Body of pancreas (tissue), 4 donors: ENCODE measurements at places on chromosomes 6 and 20. TPM values are rescaled to one million over a fixed set of nuclear protein-coding genes. Genes with fewer than 3 reads are reported as not detected.

The ANKEF1 gene
- total RNA-seq, result 6.2 TPM

The SIRPA gene
- total RNA-seq, result 20.1 TPM

The GHRH gene
- total RNA-seq, result not detected

DNA sequence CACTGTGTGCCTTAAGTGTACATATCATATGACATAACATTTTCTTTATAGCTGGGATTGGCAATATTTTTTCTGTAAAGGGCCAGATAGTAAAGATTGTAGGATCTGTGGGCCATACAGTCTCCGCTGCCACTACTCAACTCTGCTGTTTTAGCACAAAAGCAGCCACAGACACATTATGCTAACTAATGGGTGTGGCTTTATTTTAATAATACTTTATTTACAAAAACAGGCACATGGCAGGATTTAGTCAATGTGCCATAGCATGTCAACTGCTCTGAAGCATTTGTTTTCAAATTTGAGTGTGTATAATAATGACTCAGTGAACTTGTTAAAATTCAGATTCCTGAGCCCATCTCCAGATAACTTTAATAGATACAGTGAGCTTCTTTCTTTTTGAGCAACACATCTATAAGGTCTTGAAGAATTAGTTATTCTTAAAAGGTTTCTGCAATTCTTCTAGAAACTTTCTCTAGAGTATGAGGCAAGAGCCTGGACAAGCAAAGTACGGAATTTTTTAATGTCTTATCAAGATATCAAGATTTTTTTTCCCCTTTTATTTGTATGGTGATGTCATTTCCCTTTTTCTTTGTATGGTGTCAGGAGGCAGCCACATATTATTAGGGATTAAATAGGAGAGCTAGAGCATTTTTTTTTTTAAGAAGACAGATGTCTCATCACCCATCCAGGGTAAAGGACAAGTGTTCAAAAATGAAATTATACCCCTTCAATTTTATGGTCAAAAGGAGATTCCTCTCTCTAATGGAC, 518.3 kb downstream of the DHX35 start:
- no peak for DNase-seq

DNA sequence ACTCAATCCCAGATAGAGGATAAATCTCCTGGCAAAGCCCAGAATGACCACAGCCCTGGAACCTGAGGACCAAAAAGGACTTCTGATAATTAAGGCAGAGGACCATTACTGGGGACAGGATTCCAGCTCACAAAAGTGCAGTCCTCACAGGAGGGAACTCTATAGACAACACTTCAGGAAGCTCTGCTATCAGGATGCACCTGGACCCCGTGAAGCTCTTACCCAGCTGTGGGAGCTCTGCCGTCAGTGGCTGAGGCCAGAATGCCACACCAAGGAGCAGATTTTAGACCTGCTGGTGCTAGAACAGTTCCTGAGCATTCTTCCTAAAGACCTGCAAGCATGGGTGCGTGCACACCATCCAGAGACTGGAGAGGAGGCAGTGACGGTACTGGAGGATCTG, 992 bp downstream of the ZSCAN16 start:
- DNase-seq, result no peak

GRCh38 chr20:47652301-47652700, 133.0 kb downstream of the SULF2 start:
- no peak for DNase-seq

DNA sequence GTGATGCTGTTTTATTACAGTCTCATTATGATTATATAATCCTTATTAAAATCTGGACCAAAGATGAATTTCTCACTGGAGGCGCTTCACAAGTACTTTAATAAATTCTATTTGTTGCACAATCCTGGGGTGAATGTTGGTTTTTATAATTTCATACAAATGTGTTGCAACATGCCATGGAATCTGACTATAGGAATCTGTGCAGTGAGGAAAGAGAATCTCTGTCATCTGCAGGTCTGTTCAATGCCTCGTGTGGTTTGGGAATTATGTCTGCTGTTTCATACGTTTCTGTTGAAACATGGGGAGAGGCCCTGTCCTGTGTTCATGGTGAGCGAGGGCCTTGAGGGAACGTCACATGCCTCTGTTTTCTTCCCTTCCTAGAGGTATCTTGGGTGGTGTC, 277.3 kb downstream of the CDH4 start:
- no peak for DNase-seq

GRCh38 chr6:166284640-166285039, 23.6 kb downstream of the PRR18 start:
- DNase-seq, result no peak

- DNase-seq, result peak; percentile 50
Observed at GRCh38 chr20:57397693-57398108, 6.5 kb downstream of the RBM38 start.

DNA sequence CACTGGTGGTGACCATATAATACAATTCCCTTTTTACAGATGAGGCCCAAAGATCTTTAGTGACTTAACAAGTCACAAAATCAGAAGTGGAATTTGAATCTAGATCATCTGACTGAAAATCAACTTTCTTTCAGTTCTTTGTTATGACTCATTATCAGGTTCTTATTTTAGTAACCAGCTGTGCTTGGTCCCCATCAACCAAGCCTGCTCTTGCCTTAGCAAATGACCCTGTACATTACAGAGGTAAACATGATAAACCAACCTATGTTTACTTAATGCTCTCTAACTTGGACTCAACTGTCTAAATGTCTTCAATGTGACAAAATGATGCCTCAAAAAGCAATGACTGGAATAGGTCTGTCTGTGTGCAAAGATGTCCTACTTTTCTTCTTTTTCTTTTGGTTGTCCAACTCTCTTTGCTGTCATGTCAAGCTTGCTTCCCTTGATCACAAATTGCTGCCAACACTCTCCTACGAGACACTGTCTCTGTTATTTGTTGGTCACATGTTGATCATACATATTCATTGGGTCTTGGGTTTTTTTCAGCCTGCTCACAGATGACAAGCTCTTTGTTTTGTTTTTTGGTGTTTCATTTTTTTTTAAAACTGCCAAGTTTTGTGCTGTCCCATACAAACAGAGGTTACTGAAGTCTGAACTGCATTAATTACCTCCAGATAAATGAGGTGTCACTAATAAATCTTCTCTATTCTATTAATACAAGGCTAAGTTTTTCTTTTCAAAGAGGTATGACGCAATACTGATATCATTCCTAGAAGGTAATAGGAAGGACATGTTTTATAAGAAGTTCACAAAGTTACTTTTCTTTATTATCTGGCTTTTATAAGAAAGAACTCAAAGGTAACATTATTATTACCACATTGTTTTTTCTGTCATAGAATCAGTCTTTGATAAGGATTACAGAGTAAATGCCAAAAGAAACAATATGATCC, 62.2 kb upstream of the PLN start:
- DNase-seq, result no peak

GRCh38 chr6:21902628-21903169, 309.1 kb downstream of the SOX4 start:
- no peak for DNase-seq
